Left hindlimb (tissue), 1 donor: ENCODE measurements at places on chromosomes 2 and 18.

DNA sequence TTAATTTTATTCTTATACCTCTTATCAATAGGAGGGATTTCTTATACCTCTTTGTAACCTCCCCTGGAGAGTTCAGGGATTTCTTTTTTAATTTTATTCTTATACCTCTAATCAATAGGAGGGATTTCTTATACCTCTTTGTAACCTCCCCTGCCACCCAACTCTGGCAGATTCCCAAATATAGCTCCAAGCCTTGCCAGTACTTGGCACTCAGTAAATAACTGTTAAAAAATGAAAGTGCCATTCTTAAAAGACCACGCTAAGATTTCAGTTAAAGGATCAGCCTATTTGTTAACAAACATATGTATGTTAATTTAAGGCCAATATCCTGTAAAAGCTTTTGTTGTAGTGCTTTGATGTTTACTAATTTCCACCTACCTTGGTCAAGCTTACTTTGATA lies 4.8 kb downstream of the RNF149 start:
- DNase-seq: no peak

DNA sequence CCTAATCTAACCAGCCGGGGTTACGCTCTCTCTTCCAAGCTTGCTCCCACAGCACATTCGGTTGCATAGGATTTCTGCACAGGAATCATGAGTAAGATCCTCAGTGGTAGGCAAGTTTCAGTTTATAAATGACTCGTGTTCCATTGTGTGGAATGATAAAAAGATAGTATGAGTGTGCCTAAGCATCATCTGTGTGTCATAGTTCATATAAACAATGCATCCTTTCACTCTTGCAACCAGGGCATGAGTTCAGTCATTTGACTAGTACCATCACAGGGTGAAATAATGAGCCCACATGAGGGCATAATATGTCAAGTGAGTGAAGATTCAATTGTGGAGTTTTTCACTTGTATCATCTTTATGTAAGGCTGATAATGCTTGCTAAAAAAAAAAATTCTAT lies 417.1 kb upstream of the CDH2 start:
- DNase-seq: no peak

- no peak for DNase-seq
Measured at GRCh38 chr2:104736026-104736425, 117.9 kb upstream of the POU3F3 start.

- no peak for DNase-seq
Measured at GRCh38 chr2:136378712-136379595, 261.0 kb upstream of the CXCR4 start.

DNA sequence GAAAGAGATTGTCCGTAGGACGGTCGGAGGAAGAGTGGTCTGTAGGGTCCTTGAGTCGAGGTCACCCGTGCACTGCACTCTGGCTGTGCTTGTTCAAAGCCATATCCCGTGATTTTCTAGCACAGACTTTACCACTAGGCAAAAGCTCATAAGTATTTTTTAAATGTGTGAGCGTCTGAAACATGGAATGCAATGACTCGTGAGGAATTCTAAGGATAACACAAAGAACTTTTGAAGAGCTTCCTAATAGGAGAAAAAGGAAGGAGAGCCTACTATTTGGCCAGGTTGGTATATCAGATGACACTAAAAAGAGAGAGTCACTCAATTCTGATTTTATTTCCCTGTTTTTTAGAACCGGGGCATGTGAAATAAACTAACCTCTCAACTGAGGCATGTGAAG lies 68.3 kb downstream of the CD28 start:
- DNase-seq: no peak

DNA sequence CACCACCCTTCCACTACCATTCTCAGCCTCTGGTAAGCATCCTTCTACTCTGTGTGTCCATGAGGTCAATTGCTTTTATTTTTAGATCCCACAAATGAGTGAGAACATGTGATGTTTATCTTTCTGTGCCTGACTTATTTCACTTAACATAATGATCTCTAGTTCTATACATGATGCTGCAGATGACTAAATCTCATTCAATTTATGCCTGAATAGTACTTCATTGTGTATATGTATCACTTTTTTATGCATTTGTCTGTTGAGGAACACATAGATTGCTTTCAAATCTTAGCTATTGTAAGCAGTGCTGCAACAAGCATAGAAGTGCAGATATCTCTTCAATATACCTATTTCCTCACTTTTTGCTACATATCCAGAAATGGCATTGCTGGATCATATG lies 733.3 kb downstream of the SUCLG1 start:
- no peak for DNase-seq

DNA sequence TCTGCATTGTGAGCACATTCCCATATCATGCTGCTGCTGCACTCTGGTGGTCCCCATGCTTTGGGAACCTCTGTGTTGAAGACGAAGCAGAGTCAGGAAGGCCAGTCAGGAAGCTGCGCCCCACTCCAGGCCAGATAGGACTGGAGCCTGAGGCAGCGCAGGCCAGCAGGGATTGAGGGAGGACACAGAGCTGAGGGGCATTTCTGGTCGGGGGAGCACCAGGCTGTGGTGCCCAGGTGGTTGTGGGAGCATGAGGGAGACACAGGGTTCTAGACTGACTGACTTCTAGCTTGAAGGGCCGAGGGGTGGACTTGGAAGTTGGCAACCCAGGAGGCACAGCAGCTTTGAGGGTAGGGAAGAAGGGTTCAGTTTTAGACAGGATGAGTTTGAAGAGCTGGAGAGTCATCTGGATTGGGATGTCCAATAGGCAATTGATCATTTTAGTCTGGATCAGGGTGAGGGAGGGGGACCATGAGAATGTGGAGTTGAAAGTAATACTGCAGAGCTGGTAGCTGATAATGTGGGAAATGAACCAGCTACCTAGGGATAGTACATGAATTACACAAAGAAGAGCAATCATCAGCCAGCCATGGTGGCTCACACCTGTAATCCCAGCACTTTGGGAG lies 1.4 kb upstream of the ACTG2 start:
- no peak for DNase-seq

- DNase-seq: no peak
Measured at GRCh38 chr2:65294136-65294535, 66.5 kb downstream of the ACTR2 start.

GRCh38 chr2:15841776-15842560 lies 98.4 kb upstream of the MYCN start:
- DNase-seq: no peak

DNA sequence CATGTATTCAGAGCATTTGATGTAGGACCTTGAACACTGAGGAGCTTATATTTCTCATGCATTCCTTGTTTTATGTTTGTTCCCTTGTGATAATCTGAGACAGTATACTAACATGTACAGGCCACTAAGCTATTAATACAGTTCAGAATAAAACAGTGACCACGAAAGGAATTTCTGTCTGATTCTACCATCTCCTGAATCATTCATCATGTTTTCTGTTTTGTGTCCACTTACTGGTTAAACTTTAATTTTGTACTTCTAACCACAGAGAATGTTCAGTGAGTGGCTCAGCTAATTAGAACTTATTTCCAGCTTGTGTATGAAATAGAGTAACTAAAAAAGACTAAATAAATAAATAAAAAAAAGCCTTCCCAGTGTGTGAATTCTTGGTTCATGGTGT lies 110.4 kb downstream of the LRP1B start:
- no peak for DNase-seq

- no peak for DNase-seq
Measured at GRCh38 chr2:232372231-232373208, 6.0 kb upstream of the ALPP start.

- no peak for DNase-seq
Measured at GRCh38 chr2:240646900-240647502, 21.7 kb downstream of the GPR35 start.

DNA sequence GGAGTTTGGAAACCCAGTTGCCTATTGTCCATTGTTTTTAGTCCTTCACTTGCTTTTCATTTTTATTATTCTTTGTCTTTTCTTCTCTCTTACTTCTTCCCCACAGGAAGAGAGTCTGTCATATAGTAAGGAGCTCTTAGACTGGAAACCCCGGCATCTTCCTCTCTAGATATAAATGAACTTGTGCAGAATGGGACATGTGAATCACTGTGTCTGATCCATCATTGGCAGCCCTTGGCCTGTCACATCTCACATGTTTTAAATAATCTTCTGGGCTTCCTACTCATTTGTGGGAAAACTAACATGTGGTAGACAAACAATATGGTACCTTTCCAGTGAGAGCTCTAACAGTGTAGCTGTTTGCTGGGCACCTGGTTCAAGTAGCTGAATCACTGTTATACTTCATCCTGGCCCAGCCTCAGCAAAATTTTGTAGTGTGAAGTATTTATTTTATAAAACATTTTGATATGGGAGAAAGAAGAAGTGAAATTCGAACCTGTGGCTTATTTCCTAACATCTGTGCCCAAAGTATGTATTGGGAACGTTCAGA lies 112.8 kb downstream of the PHLPP1 start:
- DNase-seq: no peak

- DNase-seq: no peak
Measured at GRCh38 chr2:200092235-200092634, 136.9 kb downstream of the MAIP1 start.

DNA sequence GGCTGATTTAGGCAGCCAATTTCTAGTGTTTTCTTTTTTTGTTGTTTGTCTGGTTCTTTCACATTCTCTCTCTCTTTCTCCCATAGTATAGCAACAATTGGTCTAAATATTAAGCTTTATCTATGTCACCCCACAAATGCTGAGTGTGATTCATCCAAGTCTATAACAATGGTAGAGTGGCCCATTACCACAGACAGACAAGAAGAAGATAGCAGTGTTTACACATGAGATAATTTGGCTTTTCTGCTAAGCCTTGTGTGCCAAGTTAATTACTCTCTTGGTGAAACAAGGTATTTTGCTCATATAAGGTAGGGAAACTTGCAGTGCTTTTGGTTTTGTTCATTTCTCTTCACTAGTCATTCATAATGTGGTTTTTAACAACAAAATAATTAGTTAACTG lies 166.5 kb downstream of the SLC8A1 start:
- no peak for DNase-seq

- peak; percentile 37 for DNase-seq
Measured at GRCh38 chr2:237626813-237627440, 460 bp upstream of the LRRFIP1 start.

DNA sequence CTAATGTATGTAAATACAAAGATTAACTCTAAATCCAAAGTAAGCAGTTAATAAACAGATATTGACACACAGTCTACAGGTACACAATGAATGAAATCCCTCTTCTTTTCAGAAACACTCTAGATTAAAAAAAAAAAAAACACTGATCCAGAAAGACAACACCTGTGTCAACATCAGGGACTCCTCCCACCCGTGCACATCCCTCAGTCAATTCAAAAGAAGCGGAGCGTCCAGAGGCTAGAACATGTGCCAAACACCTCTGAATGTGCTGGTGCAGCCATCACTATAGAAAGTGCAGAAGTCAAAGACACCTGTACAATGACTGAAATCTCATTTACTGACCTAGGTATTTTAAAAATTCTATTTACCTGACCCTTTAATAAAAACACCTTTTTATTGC lies 622.6 kb upstream of the ID2 start:
- DNase-seq: no peak

DNA sequence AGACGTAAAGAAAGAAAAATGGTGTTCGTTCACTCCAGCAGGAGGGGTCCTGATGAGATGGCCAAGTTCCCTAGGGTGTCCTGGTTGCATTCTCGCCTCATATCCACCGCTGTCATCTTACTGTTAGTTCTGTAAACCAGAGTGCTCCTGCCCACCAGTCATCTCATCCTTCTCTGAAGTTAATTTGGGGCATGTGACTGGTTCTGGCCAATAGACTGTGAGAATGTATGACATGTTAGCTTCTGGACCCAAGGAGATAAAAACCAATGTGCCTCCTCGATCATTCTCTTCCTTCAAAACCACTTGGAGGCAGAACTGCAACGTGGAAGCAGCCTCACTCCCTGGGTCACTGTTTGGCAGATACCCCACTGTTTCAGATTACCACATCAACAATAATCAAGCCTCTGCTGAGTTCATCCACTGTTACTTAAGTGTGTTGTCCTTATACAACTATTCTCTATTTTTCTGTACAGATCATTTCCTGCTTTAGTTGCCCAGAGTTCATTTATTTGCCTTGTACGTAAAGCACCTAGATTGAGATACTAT lies 759.1 kb downstream of the TSN start:
- DNase-seq: no peak

DNA sequence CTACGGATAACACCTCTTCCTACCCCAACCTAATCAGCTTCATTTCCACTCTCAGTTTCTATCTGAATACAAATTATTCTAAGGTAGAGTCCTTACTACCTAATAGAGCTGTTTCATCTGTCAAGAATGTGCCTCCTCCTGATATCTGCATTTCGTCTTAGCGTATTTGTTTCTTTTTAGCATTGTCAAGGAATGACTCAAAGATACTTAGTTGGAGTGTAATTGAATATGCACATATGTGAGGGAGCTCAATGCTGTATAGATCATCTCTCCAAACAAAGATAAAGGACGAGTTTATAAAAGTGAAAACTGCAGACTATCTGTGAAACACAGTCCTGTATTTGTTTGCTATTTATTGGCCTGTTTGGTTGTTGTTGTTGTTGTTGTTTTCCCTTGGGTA lies 2059.4 kb upstream of the CELF4 start:
- no peak for DNase-seq

- no peak for DNase-seq
Measured at GRCh38 chr2:43708178-43708577, 31.9 kb upstream of the C1GALT1C1L start.

- no peak for DNase-seq
Measured at GRCh38 chr2:10109311-10109710, 13.2 kb upstream of the RRM2 start.

GRCh38 chr18:33034945-33035344 lies 262.1 kb upstream of the KLHL14 start:
- DNase-seq: no peak

DNA sequence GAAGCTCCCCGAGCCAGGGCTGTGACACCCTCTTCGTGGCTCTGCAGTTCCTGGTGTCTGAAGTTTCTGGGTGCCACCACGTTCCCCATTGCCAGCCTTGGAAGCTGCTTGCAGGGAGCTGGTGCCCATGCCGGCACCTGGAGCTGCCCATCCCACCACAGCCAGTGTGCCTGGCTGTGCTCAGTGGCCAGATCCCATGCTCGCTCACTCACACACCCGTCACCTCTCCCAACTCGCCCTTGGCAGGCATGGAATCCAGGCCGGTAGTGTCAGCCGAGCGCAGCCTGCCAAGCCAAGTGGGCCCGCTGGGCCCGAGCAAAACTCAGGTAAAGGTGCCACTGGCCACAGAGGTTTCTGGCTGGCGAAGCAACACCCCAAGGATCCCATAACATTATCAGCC lies 370.2 kb downstream of the PTPRM start:
- no peak for DNase-seq

DNA sequence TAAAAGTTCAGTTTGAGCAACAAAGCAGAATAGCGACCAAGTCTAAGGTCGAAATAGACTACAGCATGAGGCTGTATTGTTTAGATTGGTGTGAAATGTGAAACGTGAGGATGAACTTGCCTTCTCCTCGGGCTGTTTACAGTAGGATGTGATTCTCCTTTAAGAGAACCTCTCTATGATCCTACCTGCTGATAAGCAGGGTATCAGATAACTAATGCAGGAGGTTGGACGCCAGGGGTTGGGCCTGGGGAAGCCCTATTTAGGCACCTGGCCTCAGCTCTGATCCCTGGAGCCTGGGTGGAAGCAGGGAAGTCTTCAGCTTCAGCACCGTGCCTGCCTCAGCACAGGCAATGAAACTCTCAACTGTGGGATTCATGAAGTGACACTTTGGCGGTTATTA lies 11.4 kb downstream of the CRYGD start:
- no peak for DNase-seq

- no peak for DNase-seq
Measured at GRCh38 chr2:206614811-206615210, 27.5 kb upstream of the FAM237A start.

- DNase-seq: no peak
Measured at GRCh38 chr2:125455110-125455509, 1200.8 kb upstream of the GYPC start.
